ENCODE measurements at places on chromosomes 11 and 22. TPM values are rescaled to one million over a fixed set of nuclear protein-coding genes. Genes with fewer than 3 reads are reported as not detected.

The CRKL gene
- polyA plus RNA-seq: 32.1 TPM

The KCTD17 gene
- polyA plus RNA-seq: 16.3 TPM

The APOL5 gene
- not detected for polyA plus RNA-seq

The DYNC2H1 gene
- polyA plus RNA-seq: 15.2 TPM

The CALCA gene
- polyA plus RNA-seq: not detected

The OR52E8 gene
- polyA plus RNA-seq: not detected

The SLC22A25 gene
- polyA plus RNA-seq: not detected

The KCNJ1 gene
- 0.06 TPM for polyA plus RNA-seq

The HYOU1 gene
- polyA plus RNA-seq: 170 TPM

The MS4A7 gene
- polyA plus RNA-seq: not detected

The CCDC134 gene
- polyA plus RNA-seq: 6.3 TPM

The SYT12 gene
- 0.09 TPM for polyA plus RNA-seq

The CHADL gene
- polyA plus RNA-seq: 0.26 TPM

The TTC36 gene
- polyA plus RNA-seq: not detected

The DSCAML1 gene
- polyA plus RNA-seq: not detected

The DDIAS gene
- polyA plus RNA-seq: 8.7 TPM

The AGBL2 gene
- polyA plus RNA-seq: 0.95 TPM

The SCGB1D2 gene
- polyA plus RNA-seq: not detected

The CLCF1 gene
- polyA plus RNA-seq: 2.7 TPM

The SERHL2 gene
- 1.5 TPM for polyA plus RNA-seq

Measured in keratinocyte (primary cell).